Spinal cord (tissue), 10 donors: ENCODE measurements at places on chromosomes 2 and 18.
A peak's percentile ranks its signal among the peaks of the same experiment; 100 is the strongest.

GRCh38 chr2:239389414-239390329 is 11.1 kb downstream of the HDAC4 start:
- peaks cover 56% of the 10 kb centered on the region for H3K4me1 ChIP-seq
- H3K36me3 ChIP-seq, result peaks cover 62% of the 10 kb centered on the region
- no peak for DNase-seq

- DNase-seq, result peak; percentile 34
- peaks cover 18% of the 10 kb centered on the region for H3K4me1 ChIP-seq
- no peaks in the 10 kb centered on the region for H3K27me3 ChIP-seq
- peaks cover 10% of the 10 kb centered on the region for H3K36me3 ChIP-seq
- H3K27ac ChIP-seq, result no peak overlapping the region
Observed at GRCh38 chr2:119292226-119292625, 68.6 kb downstream of the STEAP3 start.

DNA sequence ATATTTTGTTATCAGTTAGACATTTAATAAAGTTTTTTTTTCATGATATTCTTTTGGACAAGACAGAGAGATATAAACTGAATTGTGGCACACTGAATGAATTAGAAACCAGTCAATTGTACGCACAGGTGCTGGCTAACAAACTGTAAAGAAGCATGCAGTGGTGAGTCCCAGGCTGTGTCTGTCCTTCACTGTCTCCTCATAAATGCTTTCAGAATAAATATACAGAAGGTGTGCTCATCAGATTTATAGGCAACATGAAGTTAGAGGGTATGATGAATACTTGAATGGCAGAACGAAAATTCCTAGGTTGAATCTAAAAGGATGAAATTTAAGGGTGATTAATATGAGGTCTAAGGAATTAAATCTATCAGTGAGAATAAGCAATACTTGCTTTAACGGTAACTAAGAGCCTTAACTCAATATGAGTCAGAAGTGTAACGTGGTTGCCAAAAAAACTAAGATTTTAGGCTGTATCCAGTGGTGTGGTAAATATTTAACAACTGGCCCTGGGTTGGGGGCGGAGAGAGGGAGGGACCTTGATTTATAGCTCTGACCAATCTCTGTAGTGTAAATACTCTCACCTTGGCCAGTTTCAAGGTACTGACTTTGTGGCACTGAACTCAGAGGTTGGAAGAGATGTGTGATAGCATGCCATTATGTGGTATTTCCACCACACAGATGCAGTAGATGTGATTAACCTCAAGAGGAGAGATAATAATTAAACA is 41.9 kb upstream of the AAK1 start:
- no peak for DNase-seq
- no peaks in the 10 kb centered on the region for H3K27me3 ChIP-seq
- no peak overlapping the region for H3K4me3 ChIP-seq
- no peaks in the 10 kb centered on the region for H3K36me3 ChIP-seq
- no peak overlapping the region for H3K27ac ChIP-seq
- no peaks in the 10 kb centered on the region for H3K4me1 ChIP-seq

- no peaks in the 10 kb centered on the region for H3K27me3 ChIP-seq
- no peaks in the 10 kb centered on the region for H3K36me3 ChIP-seq
- no peak overlapping the region for H3K4me3 ChIP-seq
- DNase-seq, result no peak
- H3K4me1 ChIP-seq, result no peaks in the 10 kb centered on the region
- no peak overlapping the region for H3K27ac ChIP-seq
Observed at GRCh38 chr2:80778704-80779103, 474.2 kb upstream of the LRRTM1 start.

GRCh38 chr2:27115519-27115918 is 3.4 kb downstream of the CGREF1 start:
- peaks cover 10% of the 10 kb centered on the region for H3K4me1 ChIP-seq
- H3K27me3 ChIP-seq, result peaks cover 9% of the 10 kb centered on the region
- H3K36me3 ChIP-seq, result peaks cover 5% of the 10 kb centered on the region
- DNase-seq, result no peak
- no peak overlapping the region for H3K4me3 ChIP-seq
- no peak overlapping the region for H3K27ac ChIP-seq
